ENCODE measurements at places on chromosomes 5 and 9.

- no peak for DNase-seq
These were observed 497.1 kb downstream of the ARHGEF28 start for GRCh38 chr5:74122979-74123590.

DNA sequence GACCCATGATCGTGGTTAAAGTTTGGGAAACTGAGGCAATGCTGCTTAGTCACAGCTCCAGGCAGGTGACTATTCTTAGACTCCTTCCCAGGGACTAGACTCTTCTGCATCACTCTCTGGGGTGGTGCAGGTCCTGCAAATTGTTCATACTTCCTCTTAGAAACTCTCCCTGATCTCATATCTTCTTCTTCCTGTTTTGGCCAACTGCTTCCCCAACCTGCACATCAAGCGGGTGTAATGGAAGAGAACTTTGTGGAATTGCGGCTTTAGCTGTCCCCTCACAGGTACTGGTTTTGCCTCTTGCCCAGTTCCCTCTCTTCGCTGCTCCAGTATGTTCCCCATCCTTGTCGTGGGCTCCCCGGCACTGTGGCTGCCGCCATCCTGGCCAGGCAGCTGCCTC, 111.5 kb upstream of the CTSL start:
- DNase-seq = no peak

DNA sequence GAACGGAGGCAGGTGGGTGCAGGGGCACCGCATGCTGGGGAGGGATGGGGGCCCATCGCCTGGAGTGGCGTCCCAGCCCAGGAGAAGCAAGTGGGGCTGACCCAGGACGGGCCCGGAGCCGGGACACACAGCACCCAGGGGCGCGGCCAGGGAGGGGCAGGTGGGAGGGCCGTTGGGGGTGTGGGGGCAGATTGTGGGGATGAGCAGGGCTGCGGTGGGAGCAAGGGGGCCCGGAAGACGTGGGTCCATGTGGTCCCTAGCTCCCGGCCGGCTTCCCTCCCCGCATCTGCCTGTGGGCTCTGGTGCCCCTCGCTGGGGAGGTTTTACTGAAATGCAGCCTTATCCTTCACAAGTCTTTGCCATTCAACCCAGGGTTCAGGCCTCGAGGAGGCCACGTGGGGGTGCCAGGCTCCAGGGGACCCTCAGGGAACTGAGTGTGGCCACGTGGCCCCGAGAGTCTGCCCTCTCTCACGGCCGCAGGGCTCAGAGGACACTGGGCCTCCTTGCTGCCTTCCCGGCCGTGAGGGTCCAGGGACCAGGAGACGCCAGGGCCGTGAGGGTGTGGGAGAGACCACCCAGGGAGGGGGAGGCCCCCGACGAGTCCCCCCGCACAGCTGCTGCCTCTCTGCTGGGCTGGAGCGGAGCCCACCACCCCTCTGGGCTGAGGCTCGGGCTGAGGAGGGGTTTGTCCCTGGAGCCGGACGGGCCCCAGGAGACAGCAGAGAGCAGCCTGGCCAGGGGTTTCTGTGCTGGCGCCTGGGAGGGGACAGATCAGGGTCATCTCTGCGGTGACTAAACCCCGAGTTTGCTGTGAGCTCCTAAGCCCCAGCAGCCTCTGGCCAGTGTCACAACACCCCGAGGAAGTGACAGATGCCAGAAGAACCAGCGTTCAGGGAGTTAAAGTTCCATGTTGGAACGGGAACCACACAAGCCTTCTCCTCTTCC, 35.2 kb downstream of the SLC9A3 start:
- no peak for DNase-seq

DNA sequence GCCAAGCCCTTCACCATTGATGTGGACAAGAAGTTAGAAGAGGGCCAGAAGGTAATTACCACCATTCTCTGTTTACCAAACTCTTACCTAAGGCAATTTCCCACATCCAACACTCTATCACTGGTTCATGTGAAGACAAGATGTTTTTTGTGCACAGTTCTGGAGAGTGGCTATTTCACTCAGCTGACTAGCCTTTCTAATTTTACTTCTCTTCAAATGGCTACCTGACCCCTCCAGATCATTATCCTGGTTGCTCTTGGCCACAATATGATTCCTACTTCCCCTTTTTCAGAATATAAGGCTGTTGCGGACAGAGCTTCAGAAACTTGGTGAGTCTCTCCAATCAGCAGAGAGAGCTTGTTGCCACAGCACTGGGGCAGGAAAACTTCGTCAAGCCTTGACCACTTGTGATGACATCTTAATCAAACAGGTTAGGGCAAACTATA, 7.1 kb downstream of the KIF20A start:
- no peak for DNase-seq

DNA sequence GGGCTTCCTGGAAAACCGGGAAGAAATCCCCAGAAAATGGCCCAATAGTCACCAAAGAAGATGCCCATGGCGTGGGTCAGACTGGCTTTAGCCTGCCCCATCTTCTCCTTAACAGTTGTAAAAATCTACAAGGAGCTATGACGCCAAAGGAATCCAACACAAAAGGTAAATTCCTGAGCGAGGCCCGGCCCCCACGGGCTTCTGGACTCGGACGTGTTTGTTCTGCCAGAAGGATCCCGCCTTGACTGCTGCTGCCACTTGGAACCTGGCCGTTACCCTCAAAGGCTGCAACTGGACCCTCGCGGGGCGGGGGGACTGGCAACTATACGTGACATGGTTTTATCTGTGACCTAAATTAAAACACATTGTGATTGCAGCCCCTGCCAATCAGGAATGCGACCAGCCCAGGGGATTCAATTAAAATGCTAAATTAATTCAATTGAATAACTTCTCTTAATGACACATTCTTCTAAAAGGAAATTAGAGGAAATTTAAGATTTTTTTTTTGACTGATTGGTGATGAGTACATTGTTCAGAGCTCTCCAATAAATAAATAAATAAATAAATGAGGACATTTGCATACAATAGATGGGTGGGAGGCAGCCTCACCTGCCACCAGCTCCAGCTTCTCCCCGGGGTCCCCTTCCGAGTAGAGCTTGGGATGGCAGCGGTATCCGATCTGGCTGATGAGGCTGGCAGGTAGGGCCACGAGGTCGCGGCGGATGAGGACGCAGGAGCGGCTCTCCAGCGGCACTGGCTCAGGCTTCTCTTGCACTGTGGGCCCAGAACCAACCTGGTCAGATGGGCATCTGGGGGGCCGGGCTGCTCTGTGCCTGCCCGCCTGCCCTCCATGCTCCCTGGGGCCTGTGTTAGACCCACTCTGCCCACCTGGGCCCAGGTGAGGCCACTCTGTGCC, 54.7 kb upstream of the UBAC1 start:
- no peak for DNase-seq

DNA sequence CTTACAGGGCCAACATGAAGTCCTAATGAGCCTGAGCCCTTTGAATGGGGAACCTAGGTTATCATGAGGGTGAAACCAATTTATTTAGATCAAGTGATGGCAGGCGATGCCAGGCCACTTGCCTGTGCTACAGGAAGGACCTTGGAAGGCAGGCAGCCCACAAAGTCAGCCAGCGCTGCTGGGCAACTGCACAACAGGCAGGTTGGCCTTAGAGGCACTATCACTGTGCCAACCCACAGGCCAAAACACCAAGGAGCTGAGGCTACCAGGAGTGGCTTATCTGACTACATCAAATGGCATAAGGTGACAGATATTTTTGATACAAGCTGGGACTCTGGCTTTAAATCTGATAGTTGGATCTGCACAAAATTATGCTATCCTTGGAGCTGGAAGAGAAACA, 319.1 kb downstream of the NTRK2 start:
- no peak for DNase-seq

DNA sequence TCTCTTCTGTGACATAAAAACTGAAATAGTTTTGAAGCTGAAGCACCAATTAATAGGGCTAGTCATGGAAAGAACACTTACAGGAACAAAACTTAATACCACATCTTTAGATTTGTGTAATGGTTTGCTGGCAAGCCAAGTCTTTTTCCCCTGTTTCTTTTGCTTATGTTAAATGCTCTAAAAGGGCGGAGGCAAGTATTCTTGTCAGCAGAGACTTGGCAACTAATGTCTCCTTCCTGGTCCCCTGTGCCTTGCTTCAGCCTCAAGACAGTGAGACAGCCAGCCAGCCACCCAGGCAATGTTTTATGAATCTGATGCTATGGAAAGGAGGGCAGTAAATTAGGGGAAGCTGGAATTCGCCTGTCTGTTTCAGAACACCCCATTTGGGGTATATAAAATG, 45.7 kb downstream of the PRRC1 start:
- DNase-seq = no peak

DNA sequence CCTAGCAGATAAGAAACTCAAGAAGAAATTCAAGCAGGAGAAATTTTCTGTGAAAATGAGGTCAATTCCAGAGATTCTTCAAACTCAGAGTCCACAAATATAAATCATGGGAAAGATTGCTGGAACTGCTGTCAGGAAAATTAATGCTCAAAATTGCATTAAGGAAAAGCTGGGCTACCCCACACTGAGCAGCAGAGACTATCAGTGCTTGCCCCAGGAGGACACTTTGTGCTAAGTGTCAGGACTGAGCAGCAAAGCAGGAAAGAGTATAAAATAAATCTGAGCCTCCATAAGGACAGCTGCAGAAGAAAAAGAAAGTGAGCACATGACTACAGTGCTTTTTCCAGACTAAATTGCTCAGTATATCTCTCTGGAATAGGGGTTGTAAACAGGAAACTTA, 81.6 kb downstream of the RGS7BP start:
- no peak for DNase-seq

DNA sequence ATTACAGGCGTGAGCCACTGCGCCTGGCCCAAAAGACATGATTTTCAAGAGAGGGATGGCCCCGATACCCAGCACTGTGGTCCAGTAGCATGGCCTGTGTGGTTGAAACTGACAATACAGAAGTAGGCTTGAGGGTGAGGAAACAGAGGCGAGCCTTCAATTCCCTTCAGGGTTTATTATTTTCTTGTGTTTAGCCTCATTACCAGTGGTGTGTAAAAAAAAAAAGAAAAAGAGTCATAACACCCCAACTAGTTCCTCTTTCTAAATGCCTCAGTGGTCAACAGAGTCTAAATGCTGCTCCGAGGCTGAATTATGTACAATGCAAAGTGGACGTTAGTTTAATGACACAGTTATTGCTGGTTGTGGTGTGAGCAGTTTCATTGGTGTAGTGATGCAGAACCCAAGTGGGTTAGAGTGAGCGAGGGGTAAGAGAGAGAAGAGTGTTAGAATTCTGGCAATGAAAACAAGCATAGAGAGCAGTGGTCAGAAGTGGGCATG, 58.8 kb downstream of the SNX30 start:
- DNase-seq = no peak

GRCh38 chr5:114782869-114783268, 386.8 kb downstream of the TRIM36 start:
- no peak for DNase-seq

DNA sequence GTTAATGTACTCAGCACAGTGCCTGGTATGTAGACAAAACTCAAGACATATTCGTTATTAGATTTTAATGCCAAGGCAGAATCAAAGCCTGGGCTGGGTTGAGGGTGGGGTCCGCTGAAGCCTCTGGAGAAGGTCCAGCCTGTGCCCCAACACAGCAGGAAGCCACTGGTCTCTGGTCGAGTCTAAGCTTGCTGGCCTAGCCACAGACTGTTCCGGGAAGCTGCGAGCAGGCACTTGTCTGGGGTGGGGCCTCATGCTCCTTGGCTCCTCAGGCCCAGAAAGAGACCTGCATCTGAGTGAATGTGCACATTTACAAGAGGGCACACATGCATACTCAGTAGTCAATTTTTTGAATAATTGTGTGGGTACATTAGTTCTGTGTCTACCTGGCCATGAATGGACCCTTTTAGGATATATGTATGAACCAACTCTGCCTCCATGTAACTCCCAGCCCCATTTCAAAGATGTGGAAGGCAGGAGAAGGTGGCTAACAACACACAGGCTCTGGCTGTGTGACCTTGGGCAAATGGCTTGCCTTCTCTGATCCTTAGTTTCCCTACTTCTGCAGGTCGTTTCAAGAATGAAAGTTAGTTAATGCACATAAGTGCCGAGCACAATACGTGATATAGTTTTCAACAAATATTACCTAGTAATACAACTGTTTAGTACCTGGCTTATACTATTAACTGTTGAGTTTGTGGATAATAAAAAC, 18.3 kb downstream of the FAT2 start:
- DNase-seq = no peak

DNA sequence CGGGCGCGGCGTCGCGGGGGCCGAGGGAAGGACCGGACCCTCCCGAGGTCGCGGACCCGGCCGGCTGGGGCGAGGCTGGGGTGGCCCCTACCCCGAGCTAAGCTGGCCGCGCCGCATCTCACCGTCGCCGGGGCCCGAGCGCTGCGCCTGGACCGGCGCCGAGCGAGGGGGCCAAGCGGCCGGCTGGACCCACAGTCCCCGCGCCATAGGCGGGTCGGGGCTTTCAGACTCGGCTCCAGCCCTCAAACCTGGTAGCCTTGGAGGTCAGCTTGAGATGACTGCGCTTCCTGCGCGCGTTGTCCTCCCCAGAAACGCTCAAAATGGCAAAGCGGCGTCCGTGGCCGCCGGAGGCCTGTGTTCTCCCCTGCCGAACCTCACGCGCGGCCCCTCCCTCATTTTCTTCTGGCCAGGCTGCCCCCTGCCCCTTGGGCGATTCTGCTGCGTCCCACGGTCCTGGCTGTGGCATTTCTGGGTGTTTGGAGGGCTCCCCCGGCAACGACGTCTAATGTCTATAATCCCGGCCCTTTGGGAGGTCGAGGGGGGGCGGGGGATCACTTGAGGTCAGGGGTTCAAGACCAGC, 8.7 kb upstream of the GRIN1 start:
- DNase-seq = no peak

DNA sequence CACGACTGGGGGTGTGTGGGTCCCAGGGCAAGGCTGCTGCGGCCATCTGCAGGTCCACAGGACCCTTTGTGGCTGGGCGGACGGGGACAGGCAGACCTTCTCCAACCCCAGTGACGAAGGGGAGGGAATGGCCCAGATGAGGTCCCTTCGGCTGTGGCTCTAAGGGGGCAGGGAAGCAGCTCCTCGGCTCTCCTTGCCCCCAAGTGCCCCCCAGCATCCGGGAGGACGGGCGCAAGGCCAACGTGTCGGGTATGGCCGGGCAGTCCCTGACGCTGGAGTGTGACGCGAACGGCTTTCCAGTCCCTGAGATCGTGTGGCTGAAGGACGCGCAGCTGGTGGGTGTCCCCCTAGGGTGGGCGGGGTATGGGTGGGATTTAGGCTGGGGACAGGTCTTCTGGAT, 82.8 kb downstream of the HMCN2 start:
- no peak for DNase-seq

DNA sequence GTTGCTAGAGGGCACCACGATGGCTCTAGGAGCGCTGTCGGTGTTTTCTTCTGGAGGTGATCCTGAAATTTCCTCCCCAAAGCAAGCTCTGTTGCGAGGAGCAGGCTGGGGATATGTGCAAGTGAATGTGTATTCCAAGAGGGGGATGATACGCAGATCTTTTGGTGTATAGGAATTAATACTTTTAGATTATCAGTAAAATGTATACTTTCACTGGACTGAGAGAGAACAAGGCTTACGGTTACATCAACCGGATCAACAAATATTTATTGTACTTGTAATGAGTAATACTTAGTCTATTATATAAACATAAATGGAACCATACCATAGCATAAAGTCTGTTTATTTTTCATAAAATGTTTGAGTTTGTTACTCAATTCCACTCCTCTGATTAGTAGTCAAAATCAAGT, 632 bp upstream of the PRKAA1 start:
- no peak for DNase-seq

GRCh38 chr5:138336952-138337684, 948 bp upstream of the FAM53C start:
- DNase-seq = no peak

- DNase-seq = no peak
These were observed 60.8 kb downstream of the HINT1 start for GRCh38 chr5:131104169-131104808.
